ENCODE measurements at places on chromosomes 7 and 10.

DNA sequence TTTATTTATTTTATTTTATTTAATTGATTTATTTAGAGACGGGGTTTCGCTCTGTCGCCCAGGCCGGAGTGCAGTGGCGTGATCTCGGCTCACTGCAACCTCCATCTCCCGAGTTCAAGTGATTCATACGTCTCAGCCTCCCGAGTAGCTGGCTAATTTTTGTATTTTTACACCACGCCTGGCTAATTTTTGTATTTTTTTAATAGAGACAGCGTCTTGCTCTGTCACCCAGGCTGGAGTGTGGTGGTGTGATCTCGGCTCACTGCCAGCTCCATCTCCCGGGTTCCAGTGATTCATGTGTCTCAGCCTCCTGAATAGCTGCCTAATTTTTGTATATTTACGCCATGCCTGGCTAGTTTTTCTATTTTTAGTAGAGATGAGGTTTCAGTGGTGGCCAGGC lies 34.2 kb downstream of the AP5Z1 start:
- DNase-seq: no peak

DNA sequence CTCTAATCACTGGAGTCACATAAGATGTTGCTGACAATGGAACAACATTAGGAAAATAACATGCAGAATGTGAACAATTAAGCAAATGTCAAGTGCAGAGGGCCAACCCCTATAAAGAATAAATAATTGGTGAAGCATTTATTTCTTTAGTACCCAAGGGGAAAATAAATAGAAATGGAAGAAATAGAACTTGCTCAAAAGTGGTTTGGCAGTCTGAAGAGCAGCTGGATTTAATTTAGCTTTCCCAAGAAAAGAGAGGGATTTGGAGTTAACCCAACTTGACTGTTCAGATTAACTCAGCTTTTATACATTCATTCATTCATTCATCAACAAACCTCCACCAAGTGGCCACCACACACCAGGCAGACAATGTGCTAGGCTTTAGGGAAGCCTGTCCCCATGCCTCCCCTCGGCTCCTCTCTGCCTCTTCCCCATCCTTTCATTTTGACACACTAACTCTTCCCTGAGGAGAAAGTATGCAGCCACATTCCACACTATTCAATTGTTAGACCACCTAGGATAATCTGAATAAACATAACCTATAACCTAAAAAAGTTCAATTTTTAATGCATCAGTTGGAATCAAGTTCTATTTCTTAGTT lies 295.5 kb downstream of the AHR start:
- DNase-seq: no peak

DNA sequence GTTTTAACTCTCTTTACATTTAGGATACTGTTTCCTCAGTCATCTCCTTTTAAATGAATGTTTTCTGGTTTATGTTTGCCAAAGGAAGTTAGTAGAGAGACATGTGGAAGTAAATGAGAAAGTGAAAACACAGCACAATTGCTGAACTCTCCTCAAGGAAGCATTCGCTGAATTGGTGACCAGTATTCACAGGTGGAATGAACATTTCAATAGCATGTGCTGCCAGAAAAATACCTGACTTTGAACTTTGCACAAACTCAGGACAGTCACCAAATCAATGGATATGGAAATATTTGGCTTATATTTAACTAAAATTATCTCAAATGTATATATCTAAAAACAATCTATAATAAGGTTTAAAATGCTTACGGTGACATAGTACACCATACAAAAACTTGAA lies 28.5 kb downstream of the TSPAN12 start:
- no peak for DNase-seq

GRCh38 chr10:132554991-132555647 lies 17.5 kb downstream of the INPP5A start:
- no peak for DNase-seq

- DNase-seq: peak; percentile 75
Observed at GRCh38 chr10:123938890-123939289, 47.3 kb upstream of the CPXM2 start.

- no peak for DNase-seq
Observed at GRCh38 chr10:5476918-5477525, 22.3 kb downstream of the CALML5 start.

GRCh38 chr7:5634107-5634950 lies 147.1 kb downstream of the RNF216 start:
- peak; percentile 73 for DNase-seq

- peak; percentile 25 for DNase-seq
Observed at GRCh38 chr7:98170966-98171365, 40.3 kb upstream of the BHLHA15 start.

GRCh38 chr7:115499956-115500355 lies 530.6 kb downstream of the TFEC start:
- DNase-seq: no peak

DNA sequence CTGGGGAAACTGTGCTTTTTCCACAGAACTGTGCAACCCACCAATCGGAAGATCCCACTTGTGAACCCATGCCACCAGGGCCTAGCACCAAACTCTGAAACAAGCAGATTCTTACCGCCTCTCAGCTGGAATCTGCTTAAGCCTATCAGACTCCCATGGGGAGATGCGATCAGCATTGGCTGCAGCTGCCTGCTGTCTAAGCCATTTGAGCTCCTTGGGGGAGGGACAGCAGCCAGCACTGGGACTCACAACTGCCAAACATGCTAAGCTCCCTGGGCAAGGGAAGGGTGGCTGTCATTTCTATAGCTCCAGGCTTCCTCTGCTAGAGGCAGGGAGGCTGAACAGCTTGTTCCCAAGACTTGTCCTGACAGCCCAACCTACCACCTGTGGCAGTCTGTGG lies 283.8 kb downstream of the CDK14 start:
- no peak for DNase-seq

DNA sequence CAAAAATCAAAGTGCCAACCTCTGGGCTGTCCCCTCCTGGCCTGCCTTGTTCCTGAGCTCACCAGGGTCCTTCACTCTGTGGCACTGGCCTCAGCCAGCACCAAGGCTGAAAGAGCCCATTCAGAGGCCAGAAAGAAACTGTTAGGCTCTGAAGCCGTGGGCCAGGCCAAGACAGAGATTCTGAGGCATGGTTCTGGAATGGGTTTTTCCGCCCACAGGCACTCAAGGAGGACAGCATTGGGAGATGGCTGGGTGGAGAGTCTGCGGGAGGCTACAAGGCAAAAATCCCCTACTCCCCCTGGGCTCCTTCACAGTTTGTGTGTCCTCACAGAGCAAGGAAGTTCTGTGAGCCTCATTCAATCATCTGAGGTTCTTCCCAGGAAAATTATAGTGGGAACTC lies 31.7 kb downstream of the GRIFIN start:
- no peak for DNase-seq

GRCh38 chr10:71587941-71588573 lies 131.5 kb downstream of the C10orf105 start:
- DNase-seq: no peak

DNA sequence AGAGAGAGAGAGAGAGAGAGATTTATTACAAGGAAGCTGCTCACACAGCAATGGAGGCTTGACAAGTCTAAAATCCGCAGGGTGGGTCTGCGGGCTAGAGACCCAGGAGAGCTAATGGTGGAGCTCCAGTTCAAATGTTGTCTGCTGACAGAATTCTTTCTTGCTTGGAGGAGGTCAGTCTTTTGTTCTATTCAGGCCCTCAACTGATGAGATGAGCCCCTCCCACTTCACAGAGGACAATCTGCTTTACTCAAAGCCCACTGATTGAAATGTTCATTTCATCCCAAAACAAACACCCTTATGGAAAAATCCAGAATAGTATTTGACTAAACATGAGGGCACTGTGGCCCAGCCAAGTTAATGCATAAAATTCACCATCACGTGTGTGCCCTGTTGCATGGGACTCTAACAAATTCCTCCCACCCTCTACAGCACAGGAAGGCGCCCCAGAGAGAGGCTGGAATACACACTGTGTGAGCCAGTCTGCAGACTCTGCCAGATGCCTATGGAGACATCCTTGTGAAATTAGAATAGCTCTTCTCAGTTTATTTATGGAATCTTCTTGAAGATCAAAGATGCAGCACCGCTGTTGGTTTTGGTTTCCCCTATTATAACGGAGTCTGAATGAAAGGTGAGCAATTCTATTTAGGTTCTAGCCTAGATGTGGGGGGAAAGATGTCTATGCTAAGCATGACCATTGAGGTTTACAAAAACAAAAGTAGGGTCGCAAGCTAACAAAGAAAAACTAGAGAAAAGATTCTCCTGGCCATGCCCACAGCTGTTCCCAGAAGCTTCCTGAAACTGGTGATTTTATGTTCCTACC lies 123.0 kb upstream of the SFMBT2 start:
- DNase-seq: no peak

- DNase-seq: no peak
Observed at GRCh38 chr7:127437837-127438236, 45.3 kb upstream of the ZNF800 start.

GRCh38 chr7:104175361-104175984 lies 32.3 kb downstream of the ORC5 start:
- no peak for DNase-seq

- no peak for DNase-seq
Observed at GRCh38 chr7:90931986-90932916, 332.0 kb upstream of the FZD1 start.

DNA sequence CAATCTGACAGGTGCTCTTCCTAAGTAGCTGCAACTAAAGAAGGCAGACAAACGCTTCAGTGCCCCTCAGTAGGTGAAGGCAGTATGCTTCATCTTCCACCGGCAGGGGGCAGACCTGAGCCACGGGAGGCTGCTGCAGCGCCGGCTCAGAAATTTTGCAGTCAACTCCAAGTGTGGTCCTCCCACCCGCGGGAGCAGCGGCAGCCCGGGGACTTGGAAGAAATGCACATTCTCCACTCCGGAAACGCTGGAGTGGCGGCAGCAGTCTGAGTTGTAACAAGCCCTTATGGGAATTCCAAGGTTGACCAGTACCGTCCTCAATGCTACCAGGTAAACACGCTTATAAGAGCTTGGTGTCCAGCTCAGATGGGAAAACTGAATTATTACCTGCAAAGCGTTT lies 3.4 kb downstream of the IGFBP3 start:
- DNase-seq: peak; percentile 67

GRCh38 chr7:31098642-31099360 lies 46.7 kb downstream of the ADCYAP1R1 start:
- DNase-seq: no peak

DNA sequence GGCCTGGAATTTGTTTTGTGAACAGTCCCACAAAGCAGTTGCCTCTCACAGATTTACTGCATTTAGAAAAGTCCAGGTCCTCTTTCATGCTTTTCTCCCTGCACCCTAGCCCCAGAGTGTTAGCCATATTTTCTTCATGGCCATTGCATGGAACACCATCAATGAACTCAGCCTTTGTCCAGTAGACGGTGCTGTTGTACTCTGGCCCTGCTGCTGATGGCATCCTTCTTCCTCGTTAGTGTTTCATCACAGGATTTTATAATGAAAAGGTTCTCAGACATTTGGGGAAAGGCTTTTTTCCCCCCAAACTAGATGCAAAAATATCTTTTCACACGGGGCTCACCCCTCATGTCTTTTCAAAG lies 93.0 kb upstream of the SLC25A13 start:
- peak; percentile 29 for DNase-seq

GRCh38 chr10:132774902-132775863 lies 10.8 kb downstream of the NKX6-2 start:
- DNase-seq: no peak

GRCh38 chr10:117689566-117689965 lies 147.0 kb downstream of the EMX2 start:
- DNase-seq: peak; percentile 50

- peak; percentile 96 for DNase-seq
Observed at GRCh38 chr7:36303202-36304098, 86.2 kb upstream of the ANLN start.

DNA sequence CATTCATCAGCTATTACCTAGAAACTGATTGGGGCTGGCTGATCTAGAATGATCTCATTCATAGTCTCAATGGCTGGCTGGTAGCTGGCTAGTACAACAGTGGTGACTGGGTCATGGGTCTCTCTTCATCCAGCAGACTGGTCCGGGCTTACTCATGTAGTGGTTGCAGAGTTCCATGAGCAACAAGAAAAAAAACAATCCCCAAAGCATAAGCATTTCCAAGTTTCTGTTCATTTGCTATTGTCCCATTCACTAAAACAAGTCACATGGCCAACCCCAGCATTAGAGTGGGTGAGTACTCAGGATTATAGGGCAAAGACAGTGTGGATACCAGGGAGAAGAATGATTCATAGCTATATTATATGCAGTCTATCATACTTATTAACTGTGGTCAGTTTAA lies 85.2 kb upstream of the SEMA3C start:
- DNase-seq: no peak
